GM12864 (cell line): ENCODE measurements at places on chromosomes 3 and 15.

GRCh38 chr3:88226910-88227309 lies 77.2 kb downstream of the C3orf38 start:
- DNase-seq: no peak

GRCh38 chr15:65258375-65259262 lies 28.1 kb downstream of the PARP16 start:
- DNase-seq: no peak

DNA sequence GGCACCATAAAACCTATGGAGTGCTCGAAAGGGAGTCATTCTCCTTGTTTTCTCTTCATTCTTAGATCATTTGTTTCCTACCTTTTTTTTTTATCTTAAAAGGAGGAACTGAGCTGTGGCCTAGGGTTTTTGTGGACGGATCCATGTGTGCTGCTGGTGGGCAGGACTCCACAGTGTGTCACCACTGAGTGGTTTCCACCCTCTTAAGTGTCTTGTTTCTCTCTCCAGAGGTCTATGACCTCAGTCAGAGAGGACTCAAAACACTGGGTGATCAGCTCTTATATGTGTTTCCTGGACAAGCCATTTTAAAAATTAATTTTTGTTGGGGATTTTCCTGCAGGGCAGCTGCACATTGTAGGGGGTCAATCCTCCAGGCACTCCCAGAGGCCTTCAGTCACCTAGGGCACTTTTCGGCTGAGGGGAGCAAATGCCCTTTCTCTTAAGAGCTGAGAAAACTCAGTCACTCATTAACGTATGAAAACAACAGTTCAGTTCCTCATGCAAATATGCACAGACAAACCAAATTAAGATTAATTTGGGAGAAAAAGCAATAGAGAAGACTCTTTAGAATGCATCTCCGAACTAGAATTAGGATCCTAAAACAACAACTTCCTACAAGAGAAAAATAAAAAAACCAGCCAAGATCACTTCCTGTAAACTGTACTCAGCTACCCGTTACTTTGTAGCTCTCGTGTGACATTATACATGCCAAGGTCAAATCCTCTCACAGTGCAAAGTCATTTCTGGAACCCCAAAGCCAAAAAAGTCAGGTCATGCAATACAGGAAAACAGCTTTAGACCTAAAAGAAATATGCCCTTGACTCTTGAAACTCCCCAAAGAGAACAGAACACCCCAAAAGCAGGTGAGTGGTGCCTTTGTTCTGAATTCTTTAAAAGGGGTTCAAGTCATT lies 27.6 kb upstream of the FAM3D start:
- no peak for DNase-seq

DNA sequence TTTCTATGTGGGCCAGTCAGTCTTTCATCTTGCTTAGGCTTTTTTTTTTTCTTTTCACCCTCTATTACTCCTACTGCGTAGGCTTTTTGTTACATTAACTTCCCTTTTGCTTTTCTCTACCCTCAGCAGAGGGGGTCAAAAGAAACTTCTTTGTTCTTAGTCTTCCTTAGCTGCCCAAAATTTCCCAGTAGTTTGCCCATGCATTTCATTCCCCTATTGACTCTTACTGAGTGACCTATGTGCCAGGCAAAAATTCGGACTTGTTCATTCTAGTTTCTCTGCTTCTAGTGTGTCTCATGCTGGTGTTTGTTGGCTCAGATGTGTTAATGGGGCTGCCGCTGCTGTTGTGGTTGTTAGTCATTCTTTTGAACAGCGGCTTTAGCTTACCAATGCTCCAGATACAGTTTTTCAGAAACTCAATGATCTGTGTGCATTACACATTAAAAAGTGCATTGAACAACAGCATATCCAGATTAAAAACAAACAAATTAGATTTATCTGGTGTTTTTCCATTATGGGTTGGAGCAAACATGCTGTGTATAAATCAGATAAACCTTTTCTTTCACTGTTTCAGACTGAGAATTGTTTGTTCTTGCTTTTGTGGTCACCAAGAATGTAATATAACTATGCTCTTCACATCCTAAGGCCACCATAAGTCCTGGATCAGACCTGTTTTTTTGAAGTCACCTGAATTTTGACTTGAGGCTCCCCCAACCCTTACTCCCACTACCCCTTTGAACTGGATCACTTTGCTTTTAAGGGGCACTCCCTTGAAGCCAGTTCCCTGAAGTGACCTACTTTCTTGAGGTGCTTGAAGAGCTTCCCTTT lies 43.1 kb downstream of the PDE8A start:
- no peak for DNase-seq

DNA sequence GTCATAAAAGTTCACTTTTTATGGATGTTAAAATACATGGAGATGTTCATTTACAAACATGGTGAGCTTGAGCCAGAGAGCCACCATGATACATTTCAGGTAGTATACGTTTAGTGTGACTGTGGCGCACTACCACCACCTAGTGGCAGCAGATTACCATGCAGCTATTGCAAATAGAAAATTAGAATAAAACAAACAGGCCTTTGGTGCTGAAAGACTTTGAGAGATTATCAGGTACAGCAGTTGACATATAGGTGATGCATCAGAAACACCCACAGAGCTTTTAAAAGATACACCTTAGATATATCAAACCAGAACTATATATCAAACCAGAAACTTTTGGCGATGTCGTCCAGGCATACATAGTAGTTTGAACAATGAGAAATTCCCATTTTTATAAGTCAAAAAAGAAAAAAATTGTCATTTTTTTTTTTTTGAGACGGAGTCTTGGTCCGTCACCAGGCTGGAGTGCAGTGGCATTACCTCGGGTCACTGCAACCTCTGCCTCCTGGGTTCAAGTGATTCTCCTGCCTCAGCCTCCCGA lies 42.0 kb upstream of the ICE2 start:
- peak; percentile 65 for DNase-seq

- DNase-seq: no peak
These were observed 666.5 kb downstream of the GBE1 start for GRCh38 chr3:81094986-81095385.

DNA sequence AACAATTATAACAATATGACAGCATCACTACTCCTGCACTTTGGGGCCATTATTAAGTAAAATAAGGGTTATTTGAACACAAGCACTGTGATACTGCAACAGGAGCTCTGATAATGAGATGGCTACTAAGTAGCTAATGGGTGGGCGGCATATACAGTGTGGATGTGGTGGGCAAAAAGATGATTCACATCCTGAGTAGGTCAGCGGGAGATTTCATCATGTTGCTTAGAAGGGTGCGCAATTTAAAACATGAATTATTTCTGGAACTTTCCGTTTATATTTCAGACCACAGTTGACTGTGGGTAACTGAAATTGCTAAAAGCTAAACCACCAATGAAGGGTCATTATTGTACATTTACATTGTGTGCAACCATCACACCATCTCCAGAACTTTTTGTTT lies 42.3 kb downstream of the FBXO22 start:
- no peak for DNase-seq

DNA sequence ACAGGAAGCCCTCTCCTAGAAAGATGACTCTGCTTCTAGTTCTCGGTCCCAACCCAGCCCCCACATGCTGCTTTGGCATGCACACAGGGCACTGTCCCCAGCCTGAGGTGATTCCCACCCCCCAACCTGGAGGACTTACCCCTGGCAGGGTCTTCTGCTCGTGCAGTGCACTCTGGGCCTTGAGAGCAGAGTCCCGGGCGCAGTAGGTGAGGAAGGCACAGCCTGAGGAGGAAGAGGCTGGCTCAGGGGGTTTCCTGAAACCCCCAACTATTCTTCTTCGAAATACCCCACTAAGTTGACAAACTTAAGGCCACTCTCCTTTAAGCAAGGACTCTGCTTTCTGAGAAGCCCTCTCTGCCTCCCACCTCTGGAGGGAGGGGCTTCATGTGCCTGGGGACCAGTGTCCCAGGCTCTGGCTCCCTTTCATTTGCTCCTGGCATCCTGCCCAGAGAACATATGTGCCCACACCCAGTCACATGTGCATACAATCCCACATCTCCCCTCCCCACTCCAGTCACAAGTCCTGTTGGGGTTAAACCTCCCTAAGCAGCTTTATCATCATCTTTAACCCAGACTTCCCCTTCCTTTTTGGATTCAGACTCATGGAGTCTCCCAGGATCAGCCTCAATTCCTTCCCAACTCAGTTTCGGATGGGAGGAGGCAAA lies 4.1 kb downstream of the CELF6 start:
- no peak for DNase-seq

- peak; percentile 84 for DNase-seq
These were observed 2.7 kb downstream of the RAB8B start for GRCh38 chr15:63191895-63192618.

DNA sequence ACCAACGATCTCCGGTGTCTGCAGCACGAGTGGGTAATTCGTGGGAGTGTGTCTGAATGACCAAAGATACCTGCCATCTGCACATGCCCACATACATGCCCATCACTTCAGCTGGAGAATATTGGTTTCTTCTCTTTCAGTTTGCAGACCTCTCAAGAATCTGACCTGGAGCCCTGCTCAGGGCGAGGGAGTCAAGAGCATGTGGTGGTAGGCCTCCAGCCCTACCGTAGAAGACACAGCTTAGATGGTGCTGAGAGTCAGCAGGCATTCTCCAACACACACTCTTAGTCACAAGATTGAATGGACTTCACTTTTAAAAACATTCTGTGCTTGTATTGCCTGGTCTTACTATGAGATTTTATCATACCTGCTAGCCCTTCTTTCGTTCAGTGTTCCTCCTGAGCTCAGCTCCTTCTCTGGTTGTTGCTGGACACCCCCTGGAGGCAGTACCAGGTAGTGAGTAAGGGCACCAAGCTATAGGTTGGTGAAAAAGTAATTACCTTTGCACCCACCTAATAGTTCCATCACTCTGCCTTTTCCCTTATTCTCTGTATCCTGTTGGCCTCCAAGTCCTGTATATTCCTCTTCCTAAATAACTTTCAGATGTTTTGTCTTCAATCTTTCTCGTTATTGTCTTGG lies 252.0 kb downstream of the CACNA2D3 start:
- no peak for DNase-seq

GRCh38 chr3:114093596-114093995 lies 37.1 kb downstream of the QTRT2 start:
- DNase-seq: no peak

- DNase-seq: no peak
These were observed 23.9 kb downstream of the PLA2G4D start for GRCh38 chr15:42070279-42070975.

DNA sequence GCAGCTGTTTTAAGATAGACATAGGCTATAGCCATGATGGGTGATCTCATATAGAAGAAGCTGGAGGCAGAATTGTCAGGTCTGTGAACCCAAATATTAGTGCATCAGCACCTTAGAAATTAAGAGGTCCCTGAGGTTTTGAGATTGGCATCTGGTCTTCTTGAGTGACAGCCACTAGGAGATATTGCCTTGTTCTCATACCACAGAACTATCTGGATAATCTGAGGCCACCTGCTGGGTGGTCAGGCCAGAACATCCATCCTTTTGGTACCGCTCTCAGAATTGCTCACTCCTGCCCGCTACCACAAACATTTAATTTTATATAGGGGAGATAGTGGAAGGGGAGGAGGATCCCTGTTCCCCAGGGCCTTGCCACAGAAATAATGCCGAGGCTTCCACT lies 210.6 kb upstream of the ZPLD1 start:
- DNase-seq: no peak

DNA sequence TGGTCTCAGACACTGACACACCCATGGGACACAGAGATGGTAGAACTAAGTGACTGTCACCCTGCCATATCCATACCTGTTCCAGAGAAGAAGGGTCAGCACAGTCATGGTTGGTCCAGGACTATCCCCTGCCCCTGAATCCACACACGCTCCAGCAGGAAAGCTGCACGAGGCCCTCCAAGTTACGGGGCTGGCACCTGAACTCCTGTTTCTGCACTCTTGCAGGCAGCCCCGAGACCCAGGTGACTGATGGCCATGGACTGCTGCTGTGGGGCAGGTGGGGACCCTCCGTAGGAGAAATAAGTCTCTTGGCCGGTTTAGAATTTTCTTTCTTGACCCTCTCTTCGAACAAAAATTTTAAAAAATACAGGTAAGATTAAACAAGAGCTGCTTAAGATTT lies 30.6 kb downstream of the CHDH start:
- no peak for DNase-seq
